ENCODE measurements at places on chromosomes 11 and 22.

GRCh38 chr22:35397095-35397904, 2.6 kb upstream of the MCM5 start:
- DNase-seq: no peak

- DNase-seq: no peak
Observed at GRCh38 chr11:2929950-2930703, 907 bp upstream of the PHLDA2 start.

- no peak for DNase-seq
Observed at GRCh38 chr11:123230346-123230745, 35.3 kb upstream of the CLMP start.

DNA sequence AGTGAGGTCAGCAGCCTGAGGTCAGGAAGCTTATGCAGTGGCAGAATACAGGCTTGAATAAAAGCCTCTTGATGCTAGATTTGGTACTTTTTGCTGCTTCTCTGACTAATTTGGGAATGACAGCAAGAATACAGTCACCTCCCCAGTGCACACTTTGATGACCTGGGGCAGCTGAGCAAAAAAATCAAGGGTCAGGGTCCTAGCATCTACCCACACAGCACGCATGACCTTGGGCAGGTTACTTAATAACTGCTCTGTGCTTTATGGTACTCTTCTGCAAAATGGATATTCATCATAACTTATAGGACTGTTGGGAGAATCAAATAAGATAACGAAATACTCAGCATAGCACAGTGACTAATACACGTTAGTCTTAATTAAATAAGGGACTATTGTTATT, 344.1 kb upstream of the SYN3 start:
- no peak for DNase-seq

DNA sequence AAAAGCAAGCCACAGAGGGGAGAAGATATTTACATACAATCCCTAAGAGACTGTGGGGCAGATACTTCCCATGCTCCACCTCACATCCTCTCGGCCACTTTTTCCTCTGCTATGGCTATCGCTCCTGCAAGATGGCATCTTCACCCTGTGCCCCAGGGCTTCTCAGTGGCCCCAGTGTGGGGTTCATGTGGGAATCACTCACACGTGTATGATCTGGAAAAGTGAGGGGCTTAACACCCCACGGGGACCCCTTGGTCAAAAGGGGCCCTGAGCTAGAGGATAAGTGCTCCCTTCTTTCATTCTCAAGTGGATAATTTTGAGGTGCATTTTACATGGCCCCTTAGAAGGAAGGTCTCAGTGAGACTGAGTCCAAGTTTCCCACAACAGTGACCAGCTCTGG, 28.7 kb downstream of the C11orf58 start:
- no peak for DNase-seq

DNA sequence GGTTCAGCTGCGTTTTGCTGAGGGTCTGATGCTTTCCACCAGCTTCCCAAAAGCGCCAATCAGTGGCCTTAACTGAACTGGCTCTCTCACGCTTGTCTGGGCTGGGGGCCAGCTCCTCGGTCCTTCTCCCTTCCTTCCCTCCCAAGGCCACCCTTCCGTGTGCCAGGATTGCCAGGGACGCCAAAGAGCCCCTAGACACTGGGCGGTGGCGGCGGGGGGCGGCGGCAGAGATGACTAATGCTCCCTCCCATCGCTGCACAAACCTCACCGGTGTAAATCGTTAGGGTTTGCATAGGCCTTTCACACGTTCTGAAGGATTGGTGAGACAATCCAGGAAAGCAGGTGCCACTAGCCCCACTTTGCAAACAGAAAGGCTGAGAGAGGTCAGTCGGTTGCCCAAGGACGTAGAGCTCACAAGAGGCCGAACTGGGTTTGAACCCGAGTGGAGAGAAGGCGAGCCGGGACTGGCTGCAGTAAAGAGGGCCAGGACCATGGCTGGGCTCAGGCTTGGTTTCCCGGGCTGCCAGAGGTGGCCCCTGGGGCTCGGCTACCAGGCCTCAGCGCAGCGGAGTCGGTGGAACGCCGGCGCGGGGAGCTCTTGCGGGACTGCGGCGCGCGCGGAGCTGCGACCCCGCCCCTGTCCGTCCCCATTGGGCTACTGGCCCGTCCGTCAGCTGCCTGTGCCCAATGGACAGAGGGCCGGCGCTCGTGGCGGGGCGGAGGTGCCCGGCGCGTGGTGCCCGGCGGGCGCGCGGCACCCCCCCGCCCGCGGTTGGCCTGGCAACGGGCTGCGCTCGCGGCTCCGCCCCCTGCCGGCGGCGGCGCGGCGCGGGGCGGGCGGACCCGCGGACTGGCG, 589 bp upstream of the GNAZ start:
- peak; percentile 70 for DNase-seq

DNA sequence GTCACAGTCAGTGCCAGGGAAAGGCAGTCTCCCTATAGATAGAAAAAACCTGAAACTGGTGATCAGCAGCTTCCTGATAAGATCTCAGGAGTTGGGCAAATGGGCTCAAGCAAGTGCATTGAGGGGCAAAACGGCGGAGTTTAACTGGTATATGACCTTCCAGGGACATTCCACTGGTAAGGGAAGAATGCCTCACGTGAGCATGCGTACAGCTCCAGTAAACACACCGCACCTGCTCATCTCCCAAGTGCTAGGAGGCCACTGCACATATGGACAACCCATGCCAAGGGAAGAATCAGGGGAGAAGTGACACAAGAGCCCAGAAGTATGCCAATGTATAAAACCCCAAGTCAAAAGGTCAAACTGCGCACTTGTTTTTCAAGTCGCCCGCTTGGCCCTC, 11.6 kb downstream of the HEPHL1 start:
- DNase-seq: no peak

GRCh38 chr11:105371311-105371710, 231.7 kb upstream of the CARD18 start:
- DNase-seq: no peak

Data from activated naive CD8-positive, alpha-beta T cell treated with anti-CD3 and anti-CD28 coated beads, Interleukin-2, amount 50 U/mL, for 16 hours (primary cell).